ENCODE measurements at places on chromosomes 1 and 21. TPM values are rescaled to one million over a fixed set of nuclear protein-coding genes. Genes with fewer than 3 reads are reported as not detected.

DNA sequence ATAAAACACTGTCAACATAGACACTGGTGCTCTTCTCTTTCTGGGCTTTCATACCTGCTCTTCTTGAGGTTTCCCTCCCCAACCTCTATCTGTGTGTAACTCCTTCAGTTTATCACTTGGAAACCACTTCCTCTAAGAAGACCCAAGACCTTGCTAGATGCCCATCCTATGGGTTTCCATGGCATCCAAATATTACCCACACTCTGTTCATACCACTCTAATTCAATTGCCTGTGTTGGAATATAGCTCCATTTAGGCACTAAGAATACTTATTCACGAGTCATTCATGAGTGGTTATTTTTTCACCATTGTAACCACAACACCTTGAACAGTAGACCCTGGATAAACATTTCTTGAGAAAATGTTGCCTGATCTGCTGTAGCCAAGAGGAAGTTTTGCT lies 231.1 kb upstream of the SGIP1 start:
- H3K27ac ChIP-seq, result peak overlapping the region; percentile 20
- no peak overlapping the region for H3K4me3 ChIP-seq
- no peak for DNase-seq
- H3K27me3 ChIP-seq, result no peaks in the 10 kb centered on the region

DNA sequence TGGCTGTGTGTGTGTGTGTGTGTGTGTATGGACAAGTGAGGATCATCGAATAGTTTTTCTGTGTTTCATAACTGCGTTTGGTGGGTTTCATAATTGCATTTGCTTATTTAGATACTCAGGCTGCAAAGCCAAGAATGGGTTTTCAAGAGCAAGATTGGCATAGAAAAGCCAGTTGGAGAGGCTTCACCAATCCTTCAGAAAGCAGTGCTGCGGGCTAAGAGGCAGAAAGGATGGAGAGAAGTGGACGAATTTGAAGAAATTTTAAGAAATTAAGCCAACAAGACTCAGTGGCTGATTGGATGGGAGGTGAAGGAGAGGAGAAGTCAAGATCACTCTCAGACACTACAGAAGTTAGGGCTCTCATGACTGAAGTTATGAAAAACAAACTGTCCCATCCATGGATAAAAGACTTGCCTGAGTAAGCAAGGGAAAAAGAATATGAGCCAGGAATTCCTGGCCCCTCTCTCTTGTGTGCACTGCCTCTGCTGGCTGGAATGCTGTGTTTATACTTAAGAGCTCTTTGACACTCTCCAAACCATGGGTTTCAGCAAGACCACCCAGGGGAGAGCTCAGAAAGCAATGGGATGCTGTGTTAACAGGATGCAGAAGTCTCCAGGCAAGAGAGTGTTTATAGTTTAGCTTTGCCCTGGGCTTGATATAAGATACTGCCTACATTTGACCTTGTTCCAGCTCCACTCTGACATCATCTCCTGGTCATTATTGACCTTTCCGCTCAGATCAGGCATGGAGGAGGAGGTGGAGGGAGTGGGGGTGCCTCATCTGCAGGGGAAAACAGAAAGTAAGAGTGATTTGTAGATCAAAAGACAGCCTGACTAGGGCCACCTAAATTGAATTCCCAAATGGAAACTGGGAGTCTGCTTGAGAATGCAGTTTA lies 232.0 kb upstream of the PLXNA2 start:
- H3K4me1 ChIP-seq, result no peaks in the 10 kb centered on the region
- H3K27ac ChIP-seq, result no peak overlapping the region
- H3K27me3 ChIP-seq, result peaks cover 12% of the 10 kb centered on the region
- H3K4me3 ChIP-seq, result no peak overlapping the region
- no peaks in the 10 kb centered on the region for H3K36me3 ChIP-seq

DNA sequence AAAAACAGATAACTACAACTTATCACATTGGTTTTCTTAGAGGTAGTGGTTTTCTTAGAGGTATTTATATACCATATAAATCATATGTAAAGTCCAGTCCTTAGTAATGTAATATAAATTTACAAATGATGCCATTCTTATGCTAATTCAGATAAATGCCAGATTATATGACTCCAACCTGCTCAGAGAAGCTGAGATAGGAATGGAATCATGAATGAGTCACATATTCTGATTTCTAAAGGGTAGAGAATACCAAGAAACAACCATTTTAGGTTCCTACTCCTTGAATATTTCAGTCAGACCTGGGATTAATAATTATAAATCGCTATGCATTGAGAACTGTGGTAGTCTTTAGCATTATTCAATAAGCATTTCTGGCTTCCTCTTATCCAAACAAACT lies 760.1 kb upstream of the NEGR1 start:
- no peaks in the 10 kb centered on the region for H3K36me3 ChIP-seq
- H3K27me3 ChIP-seq, result no peaks in the 10 kb centered on the region
- H3K4me3 ChIP-seq, result no peak overlapping the region
- no peak overlapping the region for H3K27ac ChIP-seq

- H3K27ac ChIP-seq, result no peak overlapping the region
- no peak overlapping the region for H3K4me3 ChIP-seq
- DNase-seq, result no peak
- peaks cover 51% of the 10 kb centered on the region for H3K4me1 ChIP-seq
- H3K27me3 ChIP-seq, result no peaks in the 10 kb centered on the region
Observed at GRCh38 chr1:41795205-41795762, 123.4 kb downstream of the HIVEP3 start.

The SH2D5 gene
- 2.7 TPM for total RNA-seq
